ENCODE measurements at places on chromosomes 3 and 15.

- no peak for DNase-seq
Observed at GRCh38 chr3:23000371-23000770, 202.8 kb upstream of the UBE2E2 start.

- DNase-seq: no peak
Observed at GRCh38 chr3:2468816-2469215, 370.1 kb downstream of the CNTN4 start.

DNA sequence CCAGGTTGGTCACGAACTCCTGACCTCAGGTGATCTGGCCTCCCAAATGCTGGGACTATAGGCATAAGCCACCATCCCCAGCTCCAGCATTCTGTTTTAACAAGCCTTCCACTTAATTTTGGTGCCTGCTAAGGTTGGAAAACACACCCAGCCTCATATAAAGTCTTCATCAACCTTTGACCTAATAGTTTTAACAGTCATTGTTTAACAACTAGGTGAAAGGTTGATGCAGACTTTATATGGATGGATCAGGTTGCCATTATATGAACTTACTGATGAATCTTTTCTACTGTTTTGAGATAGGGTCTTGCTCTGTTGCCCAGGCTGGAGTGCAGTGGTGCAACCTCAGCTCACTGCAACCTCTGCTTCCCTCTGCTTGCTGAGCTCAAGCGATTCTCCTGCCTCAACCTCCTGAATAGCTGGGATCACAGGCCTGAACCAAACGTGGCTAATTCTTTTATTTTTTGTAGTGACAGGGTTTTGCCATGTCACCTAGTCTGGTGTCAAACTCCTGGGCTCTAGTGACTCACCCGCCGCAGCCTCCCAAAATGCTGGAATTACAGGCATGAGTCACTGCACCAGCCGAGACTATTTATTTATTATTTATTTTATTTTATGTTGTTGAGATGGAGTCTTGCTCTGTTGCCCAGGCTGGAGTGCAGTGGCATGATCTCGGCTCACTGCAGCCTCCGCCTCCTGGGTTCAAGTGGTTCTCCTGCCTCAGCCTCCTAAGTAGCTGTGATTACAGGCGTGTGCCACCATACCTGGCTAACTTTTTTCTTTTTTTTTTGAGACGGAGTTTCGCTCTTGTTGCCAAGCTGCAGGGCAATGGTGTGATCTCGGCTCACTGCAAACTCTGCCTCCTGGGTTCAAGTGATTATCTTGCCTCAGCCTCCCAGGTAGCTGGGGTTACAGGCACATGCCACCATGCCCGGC lies 3.1 kb upstream of the RPAP1 start:
- no peak for DNase-seq

DNA sequence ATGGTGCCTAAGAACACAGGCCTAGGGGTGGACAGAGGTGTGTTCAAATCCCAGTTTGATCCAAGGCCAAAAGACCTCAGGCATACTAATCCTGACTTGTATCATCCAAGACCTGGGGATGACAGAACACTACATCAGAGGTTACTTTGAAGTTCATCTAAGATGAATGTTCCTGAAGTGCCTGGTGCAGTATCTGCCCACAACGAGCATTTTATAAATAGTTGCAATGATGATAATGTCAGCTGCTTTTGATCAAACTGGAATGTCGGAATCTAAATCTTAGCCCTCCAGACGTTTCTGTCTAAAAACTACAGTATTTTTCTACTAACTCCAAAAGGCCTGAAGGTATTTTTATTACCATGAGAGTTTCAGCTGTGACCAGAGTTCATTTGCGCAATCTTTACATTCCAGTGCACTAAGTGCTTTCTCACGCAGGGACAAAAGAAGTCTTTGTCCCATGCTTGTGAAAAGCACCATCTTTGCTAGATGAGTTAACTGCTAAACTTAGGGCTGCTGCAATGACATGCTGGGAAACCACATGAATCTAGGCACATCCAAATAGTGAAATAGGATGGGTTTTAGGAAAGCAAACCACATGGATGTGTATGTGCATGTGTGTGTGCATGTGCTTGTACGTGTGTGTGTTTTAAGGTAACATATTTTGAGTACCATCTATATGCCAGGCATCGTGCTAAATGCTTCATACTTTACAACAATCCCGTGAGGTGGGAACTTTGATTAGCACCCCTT lies 18.1 kb downstream of the ANXA2 start:
- no peak for DNase-seq

DNA sequence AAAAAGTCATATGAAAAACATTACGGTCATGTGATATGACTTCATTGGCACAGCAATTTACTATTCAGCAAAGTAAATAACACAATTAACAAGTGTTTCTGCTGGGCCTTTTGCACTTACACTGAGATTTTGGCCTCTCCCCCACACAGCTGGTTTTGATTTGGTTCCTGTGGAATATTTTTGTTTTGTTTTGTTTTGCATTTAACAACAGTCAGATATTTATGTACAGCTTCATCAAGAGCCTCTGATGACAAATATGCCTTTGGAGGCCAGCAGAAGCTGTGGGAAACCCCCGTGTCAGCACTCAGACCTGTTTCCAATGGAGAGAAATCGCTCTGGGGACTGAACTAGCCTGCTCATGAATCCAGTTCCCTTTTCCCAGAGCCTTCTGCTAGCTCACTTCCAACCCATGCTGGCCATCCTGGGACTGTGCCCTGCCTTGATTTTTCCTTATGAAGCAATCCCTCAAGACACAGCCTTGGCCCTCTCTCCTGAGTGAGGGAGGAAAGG lies 161.9 kb downstream of the ATG7 start:
- DNase-seq: no peak

DNA sequence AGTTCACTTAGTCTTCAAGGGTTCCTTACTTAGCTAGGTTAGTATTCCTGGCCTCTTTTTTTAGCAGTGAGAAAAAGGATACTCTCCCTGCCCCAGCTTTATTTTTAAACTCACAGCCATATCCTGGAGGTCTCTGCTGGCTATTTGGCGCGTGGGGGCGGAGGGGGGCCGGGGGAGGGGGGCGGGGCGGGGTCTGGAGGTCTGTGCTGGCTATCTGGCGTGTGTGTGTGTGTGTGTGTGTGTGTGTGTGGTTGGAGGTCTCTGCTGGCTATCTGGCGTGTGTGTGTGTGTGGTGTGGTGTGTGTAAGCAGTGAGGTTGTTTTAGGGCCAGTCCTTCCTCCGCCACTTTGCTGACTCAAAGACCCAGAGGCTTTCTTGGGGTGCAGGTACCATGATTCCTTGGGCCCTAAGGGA lies 579 bp upstream of the PLAAT1 start:
- DNase-seq: no peak

DNA sequence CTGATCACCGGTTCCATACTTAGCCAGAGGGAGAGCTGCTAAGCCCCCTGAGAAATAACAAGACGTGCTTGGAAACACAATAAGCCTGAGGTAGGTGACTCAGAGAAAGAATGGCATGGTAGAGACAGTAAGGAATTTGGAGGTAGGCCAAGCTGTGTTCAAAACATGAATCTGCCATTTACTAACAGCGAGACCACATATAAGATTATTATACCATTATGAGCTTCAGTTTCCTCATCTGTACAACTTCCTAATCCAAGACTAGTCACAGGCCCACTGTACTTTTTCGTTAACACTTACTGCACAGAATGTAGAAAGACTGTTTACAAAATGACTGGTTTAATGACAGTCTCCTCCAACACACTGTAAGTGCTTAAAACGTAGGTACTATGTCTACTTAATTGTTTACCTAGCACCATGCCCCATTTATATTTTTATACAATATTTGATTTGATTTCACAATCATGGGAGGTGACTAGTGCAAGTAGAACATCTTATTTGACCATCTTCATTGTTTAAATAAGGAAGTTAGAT lies 25.7 kb downstream of the ATOSA start:
- DNase-seq: no peak

DNA sequence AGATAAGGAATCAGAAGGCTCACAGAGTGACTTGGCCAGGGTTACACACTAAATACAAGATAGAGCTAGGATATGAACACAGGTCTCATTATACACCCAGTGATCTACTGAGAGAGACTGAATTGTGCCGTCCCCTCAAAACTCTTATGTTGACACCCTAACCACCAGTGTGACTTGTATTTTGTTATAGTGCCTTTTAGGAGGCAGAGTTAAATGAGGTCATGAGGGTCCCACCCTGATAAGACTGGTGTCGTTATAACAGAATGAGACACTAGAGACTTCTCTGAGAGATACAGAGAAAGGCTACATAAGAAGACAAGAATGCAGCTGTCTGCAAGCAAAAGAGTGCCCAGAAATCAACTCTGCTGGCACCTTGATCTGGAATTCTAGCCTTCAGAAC lies 12.6 kb downstream of the KPNA1 start:
- no peak for DNase-seq

- no peak for DNase-seq
Observed at GRCh38 chr3:29212789-29213433, 68.0 kb upstream of the RBMS3 start.

DNA sequence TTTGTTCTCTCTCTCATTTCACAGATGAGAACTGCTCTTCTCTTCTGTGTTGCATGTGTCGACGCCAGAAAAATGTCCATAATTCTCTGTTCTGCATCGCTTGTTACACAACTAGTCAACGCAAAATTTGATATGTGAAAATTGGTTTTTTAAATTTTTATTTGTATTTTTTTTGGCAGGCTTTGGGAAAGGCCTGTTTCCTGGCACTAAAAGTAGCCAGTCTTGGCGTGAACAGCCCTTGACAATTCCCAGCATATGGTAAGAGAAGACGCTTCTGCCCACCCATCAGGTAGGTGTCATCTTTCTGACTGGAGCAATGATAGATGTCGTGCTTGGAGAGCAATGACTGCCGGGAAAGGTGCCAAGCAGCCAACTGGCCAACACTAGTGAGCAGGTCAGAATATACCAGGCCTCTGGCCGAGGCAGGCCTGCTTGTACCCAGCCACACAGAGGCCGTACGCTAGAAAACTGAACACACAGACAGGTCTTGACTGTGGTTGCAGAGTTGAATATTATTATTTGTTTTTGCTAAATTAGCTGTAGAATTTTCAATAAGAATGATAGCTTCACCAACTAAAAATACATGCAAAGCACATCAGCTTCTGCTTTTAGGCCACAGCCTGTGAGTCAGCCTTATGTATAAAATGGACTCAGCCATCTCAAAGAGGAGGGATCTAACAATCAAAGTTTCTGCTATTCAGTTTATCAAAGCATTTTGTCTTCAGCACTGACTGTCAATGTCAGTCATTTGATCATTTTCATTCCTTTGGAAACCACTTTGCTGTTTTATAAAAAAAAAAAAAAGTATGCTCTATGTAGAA lies 837.5 kb downstream of the MCTP2 start:
- DNase-seq: no peak

- DNase-seq: no peak
Observed at GRCh38 chr3:53350652-53351051, 3.3 kb upstream of the DCP1A start.

- no peak for DNase-seq
Observed at GRCh38 chr3:184156522-184156955, 1.4 kb downstream of the DVL3 start.

GRCh38 chr3:41137686-41138111 lies 61.6 kb upstream of the CTNNB1 start:
- DNase-seq: no peak

- DNase-seq: no peak
Observed at GRCh38 chr3:106168962-106169750, 300.3 kb upstream of the CBLB start.

GRCh38 chr3:187725653-187726370 lies 19.5 kb downstream of the BCL6 start:
- DNase-seq: no peak

DNA sequence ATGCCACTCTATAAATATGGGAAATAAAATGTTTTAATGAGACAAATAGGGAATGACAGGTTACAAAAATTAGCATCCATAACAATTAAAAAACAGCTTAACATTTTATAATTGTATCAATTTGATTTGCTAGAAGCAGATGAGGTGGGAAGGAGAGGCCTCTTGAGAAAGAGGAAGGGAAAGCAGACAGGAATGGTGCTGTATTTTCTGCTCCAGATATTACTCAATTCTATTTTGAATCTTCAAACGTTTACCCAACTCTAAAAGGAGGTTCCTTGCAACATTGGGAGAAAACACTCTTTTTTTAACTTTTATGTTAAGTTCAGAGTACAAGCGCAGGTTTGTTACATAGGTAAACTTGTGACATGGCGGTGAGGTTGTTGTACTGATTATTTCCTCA lies 44.9 kb upstream of the ALDH1A3 start:
- DNase-seq: no peak

DNA sequence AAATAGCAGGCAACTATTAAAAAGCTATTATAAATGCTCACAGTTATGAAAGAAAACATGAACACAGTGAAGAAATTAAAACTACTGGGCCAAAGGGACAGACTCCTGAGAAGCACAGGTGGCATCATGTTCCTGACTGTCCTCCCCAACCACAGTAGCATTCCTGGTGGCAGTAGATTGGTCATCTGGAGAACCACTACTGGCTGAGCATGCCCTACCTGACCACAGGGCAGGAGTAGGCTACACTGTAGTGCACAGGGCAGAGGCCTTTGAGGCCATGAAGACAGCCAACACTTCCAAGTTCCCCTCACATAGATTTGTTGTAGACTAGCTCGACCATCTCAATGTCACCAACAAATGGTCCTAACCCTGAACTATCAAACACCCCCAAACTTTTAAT lies 49.2 kb downstream of the NBEAL2 start:
- DNase-seq: no peak

GRCh38 chr3:9688961-9689360 lies 14.7 kb upstream of the CPNE9 start:
- DNase-seq: no peak

DNA sequence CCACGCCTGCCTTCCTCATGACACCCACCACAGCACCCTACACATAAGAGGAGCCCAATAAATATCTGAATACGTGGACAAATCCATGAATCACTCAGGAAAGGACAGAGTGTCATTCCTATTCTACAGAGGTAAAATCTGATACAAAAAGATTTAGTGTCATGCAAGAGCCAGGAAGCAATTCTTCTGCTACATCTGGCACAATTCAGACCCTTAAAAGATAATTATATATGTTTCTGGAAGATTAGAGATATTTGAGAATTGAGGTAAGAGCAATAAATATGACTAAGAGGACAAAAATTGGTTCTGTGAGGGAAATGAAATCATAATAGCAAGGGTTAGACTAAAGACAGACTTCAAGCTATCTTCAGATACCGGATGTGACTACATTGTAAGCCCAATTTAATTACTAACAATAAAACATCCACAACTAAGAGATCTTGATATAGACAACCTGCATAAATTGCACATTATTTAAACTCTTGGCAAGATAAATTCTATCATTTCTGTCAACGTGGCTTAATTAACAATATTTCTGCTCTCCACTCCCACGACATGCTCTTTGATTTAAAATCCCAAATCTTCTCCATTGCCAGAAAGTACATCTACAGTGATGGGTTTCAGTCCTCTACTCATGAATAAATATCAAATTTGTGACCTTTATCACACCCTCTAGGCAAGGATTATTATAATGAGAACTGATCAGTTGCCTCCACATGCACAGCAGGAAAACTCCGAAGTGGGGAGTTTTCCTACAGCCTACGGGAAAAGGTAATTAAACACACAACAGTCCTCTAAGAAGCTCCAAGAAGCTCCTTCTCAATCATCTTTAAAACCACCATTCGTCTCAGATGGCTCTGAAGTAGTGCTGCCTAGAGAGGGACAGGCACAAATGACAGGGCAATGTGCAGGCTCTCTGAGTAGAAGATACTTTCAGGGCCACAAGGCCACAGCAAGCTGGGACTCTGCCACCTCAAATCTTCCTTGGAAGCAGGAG lies 32.6 kb downstream of the MB21D2 start:
- DNase-seq: no peak
